OCI-M1 (cell line): ENCODE measurements at places on chromosomes 3 and 15.

GRCh38 chr3:171783626-171784025, 26.7 kb downstream of the PLD1 start:
- DNase-seq, result no peak

DNA sequence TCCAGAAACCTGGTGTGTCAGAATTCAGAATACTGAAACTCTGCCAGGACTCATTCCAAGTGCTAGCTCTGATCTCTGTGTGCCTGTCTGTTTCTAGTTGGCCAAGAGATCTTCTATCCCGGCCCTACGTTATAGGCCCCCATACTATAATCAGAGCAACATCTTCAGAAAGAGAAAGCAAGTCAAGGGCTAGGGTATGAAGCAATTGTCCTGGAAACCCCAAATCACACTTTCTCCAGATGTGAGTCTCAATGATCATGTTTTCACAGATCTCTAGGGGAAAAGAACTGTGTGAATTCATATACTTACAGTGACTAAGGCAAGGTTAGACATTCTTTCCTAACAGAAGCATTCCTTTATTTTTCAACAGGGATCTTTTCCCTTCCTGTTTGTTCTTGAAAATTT, 309.7 kb downstream of the SLC9A9 start:
- no peak for DNase-seq

- DNase-seq, result no peak
These were observed 102.6 kb downstream of the RSL24D1 start for GRCh38 chr15:55094136-55094535.

DNA sequence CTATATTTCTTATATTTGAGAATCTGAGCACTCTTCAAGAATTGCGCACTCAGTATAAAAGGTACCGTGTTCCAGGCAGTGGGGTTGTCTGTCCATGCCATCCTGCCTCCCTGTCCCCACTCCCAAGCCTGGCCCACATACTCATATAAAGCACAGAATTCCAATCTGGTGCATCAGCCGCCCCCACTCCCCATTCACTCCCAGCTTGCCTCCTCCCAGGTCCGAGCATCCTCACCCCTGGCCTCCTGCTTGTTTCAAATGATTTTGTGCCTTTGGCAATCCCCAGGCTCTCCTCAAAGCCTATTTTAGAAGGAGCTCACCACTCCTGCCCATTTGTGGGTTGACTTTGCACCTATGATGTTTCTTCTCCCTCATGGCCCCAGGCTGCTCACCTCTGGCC, 22.2 kb upstream of the IGF1R start:
- DNase-seq, result no peak

DNA sequence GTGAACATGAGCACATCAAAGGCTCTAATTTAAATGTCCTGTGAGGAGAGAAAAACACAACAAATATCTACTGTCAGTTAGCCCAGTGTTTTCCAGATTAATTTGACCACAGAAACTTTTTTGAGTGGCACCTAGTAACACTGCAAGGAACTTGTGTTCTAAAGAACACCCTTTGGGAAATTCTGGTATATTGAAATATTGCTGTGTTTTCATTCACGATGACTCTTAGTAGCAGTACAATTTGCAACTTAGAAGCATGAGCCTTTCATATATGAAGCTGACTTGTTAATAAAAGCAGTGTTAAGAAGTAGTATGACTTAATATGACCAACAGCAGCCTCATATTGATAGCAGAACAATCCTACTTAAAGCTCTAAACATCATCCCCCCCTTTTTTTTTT, 32.0 kb downstream of the B3GALNT1 start:
- DNase-seq, result peak; percentile 34

DNA sequence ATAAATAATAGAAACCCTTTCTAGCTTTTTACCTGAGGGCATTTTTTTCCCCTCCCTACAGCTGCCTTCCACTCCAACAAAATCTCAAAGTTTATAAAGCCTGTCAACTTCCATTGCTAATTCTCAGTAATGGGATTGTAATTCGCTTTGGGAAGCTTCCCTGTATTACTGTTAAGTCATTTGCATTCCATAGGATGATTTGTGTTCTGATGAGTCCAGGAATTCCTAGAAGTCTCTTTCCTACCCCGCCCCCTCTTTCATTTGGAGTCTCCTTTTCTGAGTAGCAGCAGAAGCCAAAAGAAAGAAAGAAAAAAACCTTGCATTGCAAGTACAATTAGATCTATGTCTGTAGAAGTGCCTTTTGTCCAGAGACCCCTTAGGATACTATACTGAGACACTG, 1033.3 kb downstream of the IGSF11 start:
- peak; percentile 18 for DNase-seq

- no peak for DNase-seq
These were observed 30.5 kb upstream of the SRP14 start for GRCh38 chr15:40069178-40070165.

DNA sequence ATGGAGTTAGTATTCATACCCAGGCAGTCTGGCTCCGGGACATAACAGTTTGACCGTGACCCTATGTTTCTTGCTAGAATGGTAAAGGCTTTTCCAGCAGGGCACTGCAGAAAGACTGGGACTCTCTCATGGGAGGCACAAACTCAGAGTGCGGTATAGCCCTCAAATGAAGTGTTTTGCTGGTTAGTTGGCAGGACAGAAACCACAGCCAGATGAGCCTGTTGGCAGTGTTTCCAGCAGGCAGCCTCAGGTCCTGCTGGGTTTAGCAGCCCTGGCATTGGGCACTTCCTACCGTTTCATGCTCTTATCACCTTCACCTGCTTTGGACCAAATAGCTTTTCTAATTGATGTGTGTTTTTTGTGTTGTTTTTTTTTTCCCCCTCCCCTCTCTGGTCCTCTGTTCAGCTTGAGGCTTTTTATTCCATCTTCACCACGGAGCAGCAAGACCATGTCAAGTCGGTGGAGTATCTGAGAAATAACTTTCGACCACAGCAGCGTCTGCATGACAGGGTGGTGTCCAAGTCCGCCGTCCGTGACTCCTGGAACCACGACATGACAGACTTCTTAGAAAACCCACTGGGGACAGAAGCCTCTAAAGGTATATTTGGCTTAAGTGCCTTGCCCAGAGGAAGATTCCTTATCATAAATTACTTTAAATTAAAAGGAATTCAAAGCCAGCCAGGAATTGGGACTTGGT, 205.6 kb downstream of the FEZF2 start:
- no peak for DNase-seq

- no peak for DNase-seq
These were observed 171.2 kb downstream of the ADAMTS17 start for GRCh38 chr15:100170291-100171210.

GRCh38 chr3:170711786-170712185, 125.9 kb upstream of the SLC7A14 start:
- no peak for DNase-seq

- no peak for DNase-seq
These were observed 106.3 kb upstream of the BFSP2 start for GRCh38 chr3:133293397-133294110.

GRCh38 chr3:79729096-79729495, 38.7 kb downstream of the ROBO1 start:
- DNase-seq, result peak; percentile 1

DNA sequence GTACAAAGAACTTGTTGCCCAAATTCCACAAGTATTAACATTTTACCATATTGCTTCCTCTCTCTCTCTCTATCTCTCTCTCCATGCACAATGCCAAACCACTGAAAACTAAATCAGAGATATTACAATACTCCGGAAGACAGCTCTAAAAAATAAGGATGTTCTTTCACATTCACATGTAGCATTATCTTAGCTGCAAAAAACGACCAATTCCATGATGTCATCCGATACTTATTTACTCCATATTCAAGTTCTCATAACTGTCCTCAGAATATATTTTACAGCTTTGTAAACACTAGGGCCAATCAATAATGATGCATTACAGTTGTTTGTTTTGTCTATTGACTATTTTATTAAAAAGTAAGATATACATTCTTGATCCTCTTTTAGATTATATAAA, 7.7 kb upstream of the PRR23E start:
- no peak for DNase-seq

GRCh38 chr3:27960133-27960532, 238.0 kb upstream of the EOMES start:
- DNase-seq, result no peak

- DNase-seq, result peak; percentile 77
These were observed 90.7 kb downstream of the IGF2BP2 start for GRCh38 chr3:185733980-185734724.

DNA sequence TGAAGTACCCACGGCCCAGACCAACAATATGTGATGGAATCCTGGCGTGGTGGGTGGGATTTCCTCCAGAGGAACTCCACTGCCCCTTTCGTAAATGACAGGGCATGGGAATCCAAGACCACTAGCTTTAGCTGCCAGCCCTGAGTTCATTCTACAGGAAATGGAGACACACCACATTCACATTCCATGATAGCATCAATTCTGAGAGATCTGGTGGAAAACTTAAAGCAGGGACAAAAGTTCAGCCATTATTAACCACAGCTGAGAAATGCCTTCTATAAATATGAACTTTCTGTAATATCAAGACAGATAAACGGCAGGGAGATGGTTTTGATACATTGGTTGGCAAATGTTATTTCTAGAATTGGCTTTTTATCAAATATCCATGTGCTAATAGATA, 98.2 kb downstream of the FBN1 start:
- DNase-seq, result no peak
